Glomerular endothelial cell (primary cell): ENCODE measurements at places on chromosomes 4 and X.

DNA sequence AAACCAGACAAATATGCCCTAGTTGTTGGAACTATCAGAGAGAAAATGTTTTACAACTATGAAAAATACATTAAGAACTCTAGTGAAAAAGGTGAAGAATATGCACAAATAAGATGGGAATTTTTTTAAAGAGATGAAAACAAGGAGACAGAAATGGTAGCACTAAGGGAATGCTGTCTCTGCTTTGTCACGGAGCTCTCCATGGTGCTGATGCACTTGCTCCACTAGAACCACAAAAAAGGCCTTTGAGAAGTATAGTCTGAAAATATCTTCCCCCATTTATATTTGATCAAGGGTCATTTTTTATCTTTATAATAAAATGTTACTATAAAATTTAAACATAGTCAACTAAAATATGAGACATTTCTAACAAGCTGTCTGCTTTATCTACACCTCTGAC is 1655.5 kb upstream of the AGA start:
- no peak for DNase-seq

GRCh38 chrX:38112566-38112965 is 106.2 kb downstream of the SYTL5 start:
- no peak for DNase-seq

DNA sequence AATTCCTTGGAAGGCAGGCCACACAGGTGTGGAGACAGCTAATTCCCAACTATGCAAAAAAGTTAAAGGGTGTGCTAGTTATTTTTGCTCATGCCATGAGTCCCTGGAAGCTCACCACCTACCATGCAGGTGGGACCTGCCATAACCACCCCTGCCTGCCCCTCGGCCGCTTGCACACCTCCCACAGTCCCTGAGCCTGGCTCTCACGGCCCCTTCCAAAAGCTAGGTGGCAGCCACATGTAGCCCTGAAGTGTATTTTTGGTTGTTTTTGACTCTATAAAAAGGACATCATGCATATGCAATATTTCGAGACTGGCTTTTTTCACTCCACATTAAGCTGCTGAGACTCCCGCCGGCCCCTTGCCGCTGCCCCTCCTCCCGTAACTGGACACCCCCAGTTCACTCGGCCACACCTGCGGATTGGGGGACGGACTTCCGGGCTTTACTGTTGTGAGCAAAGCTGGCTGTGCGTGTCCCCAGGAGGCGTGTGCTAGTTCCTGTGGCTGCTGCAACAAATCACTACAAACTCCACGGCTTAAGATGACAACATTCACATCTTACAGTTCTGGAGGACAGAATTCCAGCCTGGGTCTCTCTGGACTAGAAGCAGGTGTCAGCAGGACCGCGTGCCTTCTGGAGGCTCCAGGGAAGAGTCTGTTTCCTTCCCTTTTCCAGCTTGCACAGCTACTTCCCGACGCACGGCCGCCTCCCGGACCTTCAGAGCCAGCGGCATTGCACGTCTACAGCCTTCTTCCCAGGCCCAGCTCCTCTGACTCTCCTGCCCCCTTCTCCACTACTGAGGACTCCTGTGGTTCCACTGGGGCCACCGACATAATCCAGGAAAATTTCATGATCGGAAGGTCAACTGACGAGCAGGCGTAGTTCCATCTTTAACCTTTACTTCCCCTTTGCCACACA is 24.8 kb downstream of the ZFYVE28 start:
- no peak for DNase-seq

DNA sequence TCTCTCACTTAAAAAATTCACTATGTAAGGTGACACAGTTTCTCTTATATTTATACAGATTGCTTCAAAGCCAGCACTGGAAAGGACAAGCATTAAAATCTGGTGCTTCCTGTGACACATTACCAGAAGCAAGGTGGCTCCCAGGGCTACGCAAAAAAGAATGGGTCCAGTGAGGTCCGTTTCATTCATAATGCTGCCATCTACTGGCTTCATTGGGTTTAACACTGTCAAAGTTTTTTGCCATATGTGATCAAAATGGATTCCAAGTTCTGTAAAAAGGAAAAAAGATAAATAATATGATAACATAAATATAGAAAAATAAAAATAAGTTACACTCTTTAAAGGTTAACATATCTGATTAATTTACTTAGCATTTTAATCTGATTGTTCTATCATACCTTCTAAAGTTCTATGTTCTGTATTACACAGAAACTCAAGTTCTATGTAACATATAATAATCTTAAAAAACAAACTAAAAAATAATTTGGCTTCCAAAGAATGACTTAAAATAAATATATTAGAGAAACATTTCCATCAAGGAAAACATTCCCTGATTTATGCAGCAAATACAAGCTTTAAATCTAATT is 22.1 kb downstream of the YIPF7 start:
- peak; percentile 44 for DNase-seq

DNA sequence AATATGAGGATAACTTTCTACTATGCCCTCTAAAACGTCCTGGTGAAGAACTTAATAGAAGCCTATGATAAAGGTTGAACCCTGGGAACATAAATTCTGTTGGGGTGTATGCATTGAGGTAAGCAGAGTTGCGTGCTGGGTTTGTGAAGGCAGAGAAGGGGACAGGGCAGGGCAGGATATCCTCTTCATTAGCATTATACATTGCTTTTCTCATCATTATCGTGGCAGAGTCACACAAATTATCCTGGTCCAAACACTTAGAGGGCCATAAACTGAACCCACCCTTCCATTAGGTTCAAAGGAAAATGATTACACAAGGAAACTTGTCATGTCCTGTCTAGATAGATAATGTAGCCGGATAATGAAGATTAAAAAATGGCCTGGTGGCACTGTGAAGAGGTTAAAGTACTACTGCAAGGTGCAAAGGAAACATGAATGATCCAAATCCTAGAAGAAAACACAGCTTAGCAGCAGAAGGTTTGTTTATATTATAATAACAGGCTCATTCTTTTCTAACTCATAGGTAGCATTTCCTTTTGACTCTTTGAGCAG is 189.1 kb downstream of the SPCS3 start:
- no peak for DNase-seq
